T follicular helper cell (primary cell): ENCODE measurements at places on chromosomes 7 and 10.

DNA sequence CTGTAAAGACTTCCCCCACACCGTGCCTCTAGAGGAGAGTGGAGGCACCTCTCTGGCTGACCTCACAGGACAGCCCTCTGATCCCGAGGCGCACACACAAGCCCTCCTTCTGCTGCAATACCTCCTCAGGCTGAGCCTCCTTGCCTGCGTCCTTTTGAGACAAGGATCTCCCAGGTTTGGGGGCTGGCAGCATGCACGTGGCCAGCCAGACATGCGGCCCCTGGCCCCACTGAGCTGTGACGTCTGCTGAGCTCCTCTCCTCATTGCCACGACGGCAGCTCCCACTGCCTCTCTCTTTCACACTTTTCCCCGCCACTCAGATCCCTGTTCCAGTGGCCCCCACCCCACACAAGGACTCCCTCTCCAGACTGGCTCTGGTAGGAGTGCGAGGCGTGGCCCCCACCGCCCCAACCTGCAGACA is 12.2 kb upstream of the DNAAF5 start:
- DNase-seq = no peak

GRCh38 chr10:80538481-80539185 is 931 bp downstream of the SH2D4B start:
- DNase-seq = no peak

- DNase-seq = no peak
These were observed 350.7 kb upstream of the MBL2 start for GRCh38 chr10:53123311-53123710.

DNA sequence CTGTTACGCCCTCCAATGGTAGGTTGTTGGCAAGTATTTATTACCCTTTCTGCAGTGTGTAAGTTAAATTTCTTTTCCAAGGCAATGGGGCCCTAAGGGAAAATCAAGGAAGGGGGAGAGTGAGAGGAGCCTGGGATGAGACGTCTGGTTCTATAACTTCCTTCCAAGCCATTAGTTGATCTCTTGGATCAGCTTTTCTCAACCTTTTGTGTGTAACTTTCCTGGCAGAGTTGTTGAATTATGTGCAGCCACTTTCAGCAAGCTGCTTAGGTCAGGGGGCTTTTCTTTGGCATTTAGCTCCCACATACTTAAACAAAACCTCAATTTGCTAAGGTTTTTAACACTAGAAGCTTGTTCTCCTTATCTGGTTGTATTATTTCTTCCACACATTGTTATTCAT is 127.1 kb downstream of the NXPH1 start:
- DNase-seq = no peak

DNA sequence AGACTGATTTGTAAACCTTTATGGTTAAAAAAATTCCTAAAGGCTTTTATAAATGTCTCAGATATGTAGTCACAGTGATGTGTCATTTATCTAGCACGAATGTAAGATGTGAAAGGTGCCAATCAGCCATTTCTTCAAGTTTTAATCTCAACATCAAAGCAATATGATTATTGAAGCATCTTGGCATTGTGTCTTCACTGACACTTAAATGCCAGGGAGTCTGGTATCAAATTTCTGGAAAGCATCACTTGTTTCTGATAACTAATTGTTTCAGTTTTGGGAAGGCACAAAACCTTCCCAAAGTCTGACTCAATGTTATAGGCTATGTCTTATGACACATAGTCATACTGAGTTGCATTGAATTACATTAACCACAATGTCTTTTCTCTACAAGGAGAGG is 492.0 kb upstream of the CNTNAP2 start:
- DNase-seq = no peak
